ENCODE measurements at places on chromosomes 5 and 9.

- DNase-seq = no peak
Observed at GRCh38 chr5:80931411-80931810, 28.8 kb upstream of the RASGRF2 start.

GRCh38 chr5:16733331-16734006, 116.7 kb upstream of the RETREG1 start:
- no peak for DNase-seq

- no peak for DNase-seq
Observed at GRCh38 chr5:60207040-60207439, 313.5 kb upstream of the PDE4D start.

DNA sequence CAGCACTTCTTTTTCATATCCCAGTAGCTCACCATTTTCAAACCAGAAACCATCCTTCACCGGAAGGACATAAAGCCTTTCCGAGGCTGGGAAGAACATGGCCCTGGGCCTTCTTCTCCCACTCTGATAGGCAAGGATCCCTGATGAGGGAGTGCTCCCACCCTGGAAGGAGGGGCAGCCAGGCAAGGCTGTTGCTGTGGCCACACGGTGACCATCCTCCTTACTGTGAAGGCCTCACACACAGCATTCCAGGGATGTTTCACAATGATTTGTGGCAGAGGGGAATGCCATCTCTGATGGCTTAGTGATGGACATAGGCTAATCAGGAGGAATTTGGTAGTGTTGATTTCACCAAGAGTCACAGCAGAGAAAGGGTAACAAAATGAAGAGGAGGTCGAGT, 130.7 kb downstream of the ADAMTS12 start:
- DNase-seq = no peak

DNA sequence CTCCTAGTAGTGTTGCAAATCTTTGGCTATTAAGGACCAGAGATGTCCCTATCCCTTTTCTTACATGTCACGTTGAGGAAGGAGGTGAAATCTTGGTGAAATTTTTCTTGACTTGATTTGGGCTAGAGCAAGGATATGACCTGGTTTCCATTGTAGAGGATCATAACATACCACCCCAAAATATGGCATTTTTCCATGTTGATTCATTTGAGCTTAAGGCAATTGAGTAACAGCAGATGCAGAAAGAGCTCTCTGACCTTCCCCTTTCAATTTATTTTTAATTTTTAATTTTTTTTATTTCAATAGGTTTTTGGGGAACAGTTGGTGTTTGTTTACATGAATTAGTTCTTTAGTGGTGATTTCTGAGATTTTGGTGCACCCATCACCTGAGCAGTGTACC, 61.2 kb upstream of the MAP1B start:
- no peak for DNase-seq

- DNase-seq = no peak
Observed at GRCh38 chr9:76218117-76218885, 175.9 kb downstream of the RFK start.

DNA sequence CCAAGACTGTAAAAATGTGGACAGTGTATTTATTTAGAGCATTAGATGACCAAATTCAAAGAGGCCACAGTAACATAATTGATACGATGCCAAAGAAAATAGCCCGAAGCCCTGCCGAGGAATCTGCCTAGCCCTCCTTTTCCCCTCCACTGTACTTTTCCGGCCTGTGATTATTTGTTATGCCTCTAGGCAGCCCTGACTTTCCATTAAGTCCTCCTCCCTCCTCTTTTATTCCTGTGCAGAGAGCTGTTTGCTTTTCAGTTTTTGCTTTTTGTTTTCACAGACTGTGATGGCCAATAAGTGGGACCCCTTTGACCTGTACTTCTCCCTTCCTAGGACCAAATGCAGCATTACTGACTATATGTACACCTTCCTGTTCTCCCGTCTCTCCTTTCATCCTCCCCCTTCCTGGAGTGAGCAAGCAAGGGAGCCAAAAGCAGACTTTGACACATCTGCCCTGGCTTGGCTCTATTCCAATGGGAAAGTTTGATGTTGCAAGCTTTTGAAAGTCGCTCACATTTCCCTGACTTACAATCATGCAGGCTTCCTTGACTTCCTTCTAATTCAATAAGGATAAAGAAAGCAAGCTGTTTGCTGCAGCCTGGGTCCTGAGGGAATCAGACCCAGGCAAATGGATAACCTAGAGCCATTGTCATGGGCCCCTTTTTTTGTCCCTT, 76.1 kb downstream of the NREP start:
- no peak for DNase-seq

- DNase-seq = no peak
Observed at GRCh38 chr5:81418606-81419005, 24.7 kb upstream of the ACOT12 start.

DNA sequence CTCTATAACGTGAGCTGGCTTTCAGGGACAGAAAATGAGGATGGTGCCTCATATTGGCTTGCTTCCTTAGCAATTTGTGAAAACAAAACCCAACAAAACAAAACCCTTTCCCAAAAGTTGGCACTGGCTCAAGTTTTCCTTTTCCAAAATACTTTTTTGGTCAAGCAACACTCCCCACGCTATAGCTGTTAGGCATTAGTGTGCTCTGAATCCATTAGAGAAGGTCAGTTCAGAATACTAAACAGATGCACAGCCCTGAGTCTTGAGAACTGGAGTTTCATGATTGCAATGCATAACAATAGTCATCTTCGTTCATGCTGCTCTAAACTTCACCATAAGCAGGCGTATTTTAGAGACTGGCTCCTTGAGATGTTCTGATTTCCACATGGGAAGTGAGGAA, 172.0 kb upstream of the KLF9 start:
- DNase-seq = no peak

GRCh38 chr9:78032730-78033457, 1.3 kb upstream of the GNAQ start:
- no peak for DNase-seq

GRCh38 chr9:97990259-97990658, 7.1 kb downstream of the ANP32B start:
- no peak for DNase-seq

GRCh38 chr5:58317009-58317408, 142.9 kb downstream of the PLK2 start:
- DNase-seq = no peak

GRCh38 chr9:111516061-111516465, 8.9 kb upstream of the ZNF483 start:
- DNase-seq = no peak

- no peak for DNase-seq
Observed at GRCh38 chr9:113997610-113998009, 80.5 kb downstream of the AMBP start.

DNA sequence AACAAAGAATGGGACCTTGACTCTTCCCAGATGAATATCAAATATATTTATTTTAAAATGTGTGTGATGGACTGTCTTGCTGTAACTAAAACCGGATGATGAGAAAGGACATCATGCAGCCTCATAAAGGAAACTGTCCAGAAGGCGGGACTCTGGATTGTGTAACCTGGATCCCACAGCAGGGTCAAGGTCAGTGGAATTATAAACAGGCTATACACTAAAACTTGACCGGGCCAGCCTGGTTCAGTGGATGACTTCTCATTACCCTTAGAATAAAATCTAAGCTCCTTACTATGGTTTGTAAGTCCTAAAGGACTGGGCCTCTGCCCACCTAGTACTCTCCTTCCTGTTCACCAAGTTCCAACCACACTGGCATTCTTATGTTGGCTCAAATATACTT, 280.3 kb downstream of the ELAVL2 start:
- DNase-seq = no peak

- no peak for DNase-seq
Observed at GRCh38 chr9:36922548-36922947, 111.5 kb downstream of the PAX5 start.

GRCh38 chr5:77851176-77852067, 75.3 kb upstream of the TBCA start:
- no peak for DNase-seq

- DNase-seq = no peak
Observed at GRCh38 chr9:115520646-115521045, 402.7 kb upstream of the TNC start.

DNA sequence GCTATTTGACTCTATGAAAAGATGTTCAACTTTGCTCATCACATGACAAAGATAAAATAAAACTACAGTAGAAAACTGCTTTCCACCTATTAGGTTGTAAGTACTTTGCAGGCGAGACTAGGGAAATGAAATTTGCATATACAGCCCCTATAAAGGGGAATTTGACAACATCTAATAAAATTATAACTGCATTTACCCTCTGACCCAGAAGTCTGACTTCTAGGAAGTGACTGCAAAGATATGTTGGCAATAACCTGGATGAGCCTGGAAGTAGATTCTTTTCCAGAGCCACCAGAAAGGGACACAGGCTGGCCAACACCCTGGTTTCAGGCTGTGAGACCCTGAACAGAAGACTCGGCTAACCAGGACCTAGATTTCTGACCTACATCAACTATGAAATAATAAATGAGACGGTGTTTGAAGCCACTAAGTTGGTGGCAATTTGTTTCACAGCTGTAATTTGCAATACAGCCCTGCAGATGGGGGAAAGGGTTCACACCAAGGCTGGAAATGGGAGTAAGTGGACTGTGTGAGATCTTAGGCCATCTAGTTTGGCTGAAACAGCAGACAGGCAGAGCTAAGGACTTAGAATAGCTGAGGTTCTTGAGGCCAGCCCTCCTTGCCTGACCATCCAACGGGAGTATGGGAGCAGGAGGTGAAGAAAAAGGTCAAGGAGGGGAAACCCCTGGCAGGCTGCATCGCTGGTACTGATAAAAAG, 106.6 kb downstream of the SIL1 start:
- no peak for DNase-seq

GRCh38 chr9:90612957-90613356, 29.7 kb downstream of the DIRAS2 start:
- no peak for DNase-seq

DNA sequence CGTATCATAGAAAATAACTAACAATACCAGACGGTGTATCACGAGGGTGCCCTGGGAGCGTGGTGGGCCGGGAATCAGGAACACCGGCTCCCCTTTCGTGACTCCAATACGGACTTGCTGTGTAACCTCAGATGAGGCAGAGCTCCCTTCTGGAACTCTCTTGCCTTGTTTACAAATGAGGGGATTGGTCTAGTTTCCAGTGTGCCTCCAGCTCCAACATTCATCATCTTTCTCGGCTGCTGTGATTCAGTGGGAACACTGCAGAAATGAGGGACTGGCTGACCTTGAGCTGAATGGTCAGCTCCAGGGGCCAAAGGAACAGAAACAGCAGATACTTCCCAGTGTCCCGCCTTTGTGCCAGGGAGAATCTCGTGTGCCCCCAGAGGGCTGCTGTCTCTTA, 22.6 kb upstream of the TGFBI start:
- DNase-seq = no peak

- no peak for DNase-seq
Observed at GRCh38 chr9:37034305-37034937, 353 bp upstream of the PAX5 start.

GRCh38 chr9:82449986-82450385, 461.4 kb downstream of the SPATA31D1 start:
- DNase-seq = no peak

DNA sequence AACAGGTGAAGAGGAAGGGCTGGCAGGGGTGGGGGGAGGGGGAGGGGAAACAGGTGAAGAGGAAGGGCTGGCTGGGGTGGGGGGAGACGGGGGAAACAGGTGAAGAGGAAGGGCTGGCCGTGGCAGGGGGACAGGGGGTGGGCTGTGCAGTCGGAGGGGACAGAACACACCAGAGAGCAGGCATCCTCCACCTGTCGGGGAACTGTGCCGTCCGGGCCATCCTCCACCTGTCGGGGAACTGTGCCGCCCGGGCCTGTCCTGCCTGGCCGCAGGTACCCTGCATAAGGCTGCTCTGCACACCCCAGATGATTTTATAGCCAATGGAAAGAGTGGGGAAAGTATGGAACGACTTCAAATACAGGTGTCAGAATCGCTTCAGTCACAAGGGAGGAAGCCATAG, 32.5 kb upstream of the PPP1R26 start:
- DNase-seq = no peak

DNA sequence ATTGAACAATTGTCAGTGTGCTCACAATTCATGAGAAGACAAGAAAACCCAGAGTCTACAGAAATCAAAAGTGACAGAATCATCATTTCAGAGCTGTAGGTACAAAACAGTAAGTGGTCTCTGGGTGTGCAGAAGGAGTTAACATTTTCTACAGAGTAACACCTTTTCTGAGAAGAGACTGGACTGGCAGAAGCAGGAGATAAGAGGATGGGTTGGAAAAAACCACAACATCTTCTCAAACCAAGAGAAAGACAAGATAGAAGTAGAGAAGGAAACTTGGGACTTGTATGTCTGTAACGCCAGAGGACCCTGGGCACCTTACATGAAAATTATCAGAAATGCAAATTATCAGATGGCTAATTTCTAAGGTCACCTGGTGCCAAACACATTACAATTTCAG, 82.6 kb downstream of the ARL15 start:
- no peak for DNase-seq

- DNase-seq = no peak
Observed at GRCh38 chr9:19385786-19386501, 5.9 kb upstream of the RPS6 start.

DNA sequence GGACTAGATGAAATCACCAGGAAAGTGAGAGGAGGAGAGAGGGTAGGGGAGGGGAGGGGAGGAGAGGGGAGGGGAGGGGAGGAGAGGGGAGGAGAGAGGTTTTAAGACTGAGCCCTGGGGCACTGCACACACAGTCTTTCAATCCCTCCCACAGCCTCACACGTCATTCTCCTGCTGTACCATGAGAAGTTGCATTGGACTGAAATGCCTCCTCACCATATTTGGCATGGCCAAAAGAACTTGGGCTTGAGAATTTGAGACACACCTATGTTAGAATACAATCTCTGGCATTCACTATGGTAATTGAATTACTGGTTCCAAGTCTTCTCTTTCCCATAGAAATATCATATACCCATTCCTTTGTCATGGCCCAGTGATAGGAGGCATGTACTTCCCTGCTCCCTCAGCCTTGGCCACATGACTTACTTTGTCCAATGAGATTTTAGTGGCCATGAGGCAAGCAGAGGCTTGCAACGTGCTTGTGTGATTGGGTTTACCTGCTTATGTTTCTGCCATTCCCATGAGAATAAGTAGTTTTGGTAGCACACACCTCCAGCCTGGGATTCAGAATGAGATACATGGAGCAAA, 133.3 kb upstream of the SMARCA2 start:
- DNase-seq = no peak

- no peak for DNase-seq
Observed at GRCh38 chr5:37619353-37619752, 220.5 kb downstream of the GDNF start.

GRCh38 chr5:144028058-144028457, 142.4 kb downstream of the YIPF5 start:
- no peak for DNase-seq

- DNase-seq = no peak
Observed at GRCh38 chr5:74424162-74424868, 216.2 kb downstream of the ENC1 start.

GRCh38 chr9:131999692-132000551, 79.7 kb downstream of the MED27 start:
- no peak for DNase-seq

DNA sequence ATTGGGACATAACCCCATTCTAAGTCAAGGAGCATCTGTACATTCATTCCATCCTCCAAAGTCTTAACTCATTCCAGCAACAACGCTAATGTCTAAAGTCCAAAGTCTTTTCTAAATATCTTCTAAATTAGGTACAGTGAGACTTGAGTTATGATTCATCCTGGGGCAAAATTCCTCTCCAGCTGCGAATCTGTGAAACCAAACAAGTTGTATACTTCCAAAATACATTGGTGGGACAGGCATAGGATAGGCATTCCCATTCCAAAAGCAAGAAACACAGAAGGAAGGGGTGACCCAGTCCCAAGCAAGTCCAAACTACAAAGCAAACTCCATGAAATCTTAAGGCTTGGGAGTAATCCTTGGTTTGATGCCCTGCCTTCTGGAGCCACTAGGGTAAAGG, 97.6 kb upstream of the FANCC start:
- no peak for DNase-seq
